Nephron progenitor cell (in vitro differentiated cells): ENCODE measurements at places on chromosomes 13 and 19.

GRCh38 chr13:75935805-75936204 is 299.7 kb downstream of the LMO7 start:
- no peaks in the 10 kb centered on the region for H3K36me3 ChIP-seq
- no peak for DNase-seq
- H3K27me3 ChIP-seq, result peaks cover 1% of the 10 kb centered on the region
- no peak overlapping the region for H3K4me3 ChIP-seq
- no peak overlapping the region for H3K27ac ChIP-seq

GRCh38 chr13:21067848-21068247 is 6.5 kb upstream of the LATS2 start:
- no peak overlapping the region for H3K27ac ChIP-seq
- no peak for DNase-seq
- H3K4me3 ChIP-seq, result no peak overlapping the region

DNA sequence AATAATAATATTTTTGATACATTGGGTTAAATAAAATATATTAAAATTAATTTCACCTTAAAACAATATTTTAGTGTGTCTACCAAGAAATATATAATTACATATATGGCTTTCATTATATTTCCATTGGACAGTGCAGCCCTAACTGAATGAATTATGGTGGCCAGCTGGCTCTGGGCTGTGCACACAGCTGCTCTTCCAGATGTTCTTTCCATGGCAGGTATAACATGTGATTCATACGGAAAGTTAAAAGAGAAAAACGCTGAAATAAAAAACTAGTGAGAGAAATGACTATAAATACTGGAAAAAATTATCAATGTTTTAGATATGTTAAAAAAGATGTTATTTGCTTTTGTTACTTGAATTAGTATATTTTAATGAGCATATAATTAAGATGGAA is 216.3 kb downstream of the RGCC start:
- H3K4me1 ChIP-seq, result no peaks in the 10 kb centered on the region
- no peak overlapping the region for H3K4me3 ChIP-seq
- H3K36me3 ChIP-seq, result no peaks in the 10 kb centered on the region
- H3K27me3 ChIP-seq, result no peaks in the 10 kb centered on the region

GRCh38 chr13:51786425-51787265 is 17.3 kb downstream of the DHRS12 start:
- H3K36me3 ChIP-seq, result no peaks in the 10 kb centered on the region
- no peak overlapping the region for H3K4me3 ChIP-seq
- H3K4me1 ChIP-seq, result peaks cover 10% of the 10 kb centered on the region

GRCh38 chr13:45119469-45119990 is 780 bp upstream of the GTF2F2 start:
- peaks cover 12% of the 10 kb centered on the region for H3K27me3 ChIP-seq
- no peak overlapping the region for H3K4me3 ChIP-seq
- H3K4me1 ChIP-seq, result peaks cover 7% of the 10 kb centered on the region
- DNase-seq, result no peak

- H3K27ac ChIP-seq, result no peak overlapping the region
- H3K4me1 ChIP-seq, result peaks cover 23% of the 10 kb centered on the region
- no peaks in the 10 kb centered on the region for H3K36me3 ChIP-seq
- H3K27me3 ChIP-seq, result no peaks in the 10 kb centered on the region
Observed at GRCh38 chr13:93218583-93218982, 8.0 kb upstream of the GPC6 start.

GRCh38 chr13:46166947-46167610 is 14.9 kb downstream of the LCP1 start:
- H3K4me1 ChIP-seq, result peaks cover 37% of the 10 kb centered on the region
- H3K36me3 ChIP-seq, result no peaks in the 10 kb centered on the region
- H3K27me3 ChIP-seq, result no peaks in the 10 kb centered on the region
- no peak overlapping the region for H3K27ac ChIP-seq

DNA sequence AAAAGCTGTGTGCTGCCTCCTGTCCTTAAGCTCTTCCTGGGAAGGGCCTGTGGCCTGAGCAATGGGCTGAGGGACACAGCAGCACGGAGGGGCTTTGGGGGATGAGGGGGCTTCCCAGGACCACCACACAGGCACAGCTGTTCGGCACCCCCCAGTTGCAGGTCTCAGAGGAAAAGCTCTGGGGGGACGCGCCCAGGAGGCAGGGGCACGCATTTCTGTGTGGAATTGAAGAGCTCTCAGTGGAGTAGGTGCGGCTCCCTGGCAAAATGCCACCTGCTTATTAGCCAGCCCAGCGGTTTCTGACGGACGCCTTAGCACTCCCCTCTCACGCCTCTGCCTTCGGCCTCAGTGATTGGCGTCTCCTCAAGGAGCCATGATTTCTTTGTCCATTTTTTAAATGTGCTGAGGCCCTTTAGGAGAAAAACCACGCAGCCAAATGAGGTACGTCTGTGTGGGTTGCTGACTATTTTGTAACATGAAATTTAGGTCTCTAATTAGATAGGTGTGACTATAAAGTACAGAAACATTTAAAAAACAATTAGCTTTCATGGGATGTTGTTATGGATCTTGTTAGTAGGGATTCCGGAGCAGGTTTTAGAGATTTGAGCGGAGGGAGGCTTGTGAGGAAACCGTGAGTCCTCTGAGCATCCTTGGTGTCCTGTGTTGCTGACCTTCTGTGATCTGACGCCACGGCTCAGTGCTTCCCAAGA is 4.0 kb downstream of the MCF2L start:
- H3K27me3 ChIP-seq, result peaks cover 61% of the 10 kb centered on the region
- H3K4me1 ChIP-seq, result peaks cover 46% of the 10 kb centered on the region
- H3K27ac ChIP-seq, result no peak overlapping the region
- peak overlapping the region; percentile 10 for H3K4me3 ChIP-seq

GRCh38 chr13:40061466-40062450 is 406.3 kb downstream of the COG6 start:
- no peak for DNase-seq
- no peaks in the 10 kb centered on the region for H3K36me3 ChIP-seq
- H3K27me3 ChIP-seq, result peaks cover 8% of the 10 kb centered on the region
- H3K4me1 ChIP-seq, result peaks cover 30% of the 10 kb centered on the region
- no peak overlapping the region for H3K27ac ChIP-seq

DNA sequence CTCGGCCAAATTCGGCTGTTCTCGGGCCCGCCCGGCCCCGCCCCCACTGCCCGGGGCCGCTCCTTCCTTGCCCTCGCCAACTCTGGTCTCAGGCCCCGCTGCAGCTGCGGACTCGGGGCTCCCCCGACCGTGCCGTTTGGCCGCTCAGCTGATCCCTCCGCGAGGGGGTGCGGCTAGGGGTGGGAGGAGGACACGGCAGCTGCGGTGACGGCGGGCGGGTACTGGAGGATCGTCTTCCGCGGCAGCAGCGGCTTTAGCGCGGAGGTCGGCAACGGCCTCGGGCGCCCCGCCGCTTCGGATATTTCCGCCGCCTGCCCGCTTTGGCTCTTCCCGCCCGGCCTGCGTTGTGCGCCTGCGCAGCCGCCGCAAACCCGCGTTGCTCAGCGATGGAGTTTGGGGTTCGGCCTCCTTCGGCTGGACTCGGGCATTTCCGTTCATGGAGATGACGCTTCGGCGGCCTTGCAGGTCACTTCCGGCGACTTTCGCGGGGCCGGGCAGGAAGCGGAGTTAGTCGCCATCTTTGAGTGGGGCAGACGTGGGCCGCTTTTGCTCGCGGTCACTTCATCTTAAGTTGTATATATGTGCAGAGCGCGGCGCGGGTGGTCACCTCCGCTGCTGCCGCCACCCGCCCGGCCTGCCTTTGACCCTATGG is 338 bp upstream of the UBE2M start:
- H3K27me3 ChIP-seq, result peaks cover 8% of the 10 kb centered on the region
- peak overlapping the region; percentile 99 for H3K4me3 ChIP-seq
- DNase-seq, result peak; percentile 100
- H3K36me3 ChIP-seq, result peaks cover 14% of the 10 kb centered on the region
- H3K4me1 ChIP-seq, result peaks cover 65% of the 10 kb centered on the region

- no peak for DNase-seq
- peaks cover 53% of the 10 kb centered on the region for H3K36me3 ChIP-seq
- no peak overlapping the region for H3K4me3 ChIP-seq
- H3K4me1 ChIP-seq, result peaks cover 11% of the 10 kb centered on the region
Observed at GRCh38 chr19:16637535-16637934, 9.5 kb upstream of the MED26 start.

DNA sequence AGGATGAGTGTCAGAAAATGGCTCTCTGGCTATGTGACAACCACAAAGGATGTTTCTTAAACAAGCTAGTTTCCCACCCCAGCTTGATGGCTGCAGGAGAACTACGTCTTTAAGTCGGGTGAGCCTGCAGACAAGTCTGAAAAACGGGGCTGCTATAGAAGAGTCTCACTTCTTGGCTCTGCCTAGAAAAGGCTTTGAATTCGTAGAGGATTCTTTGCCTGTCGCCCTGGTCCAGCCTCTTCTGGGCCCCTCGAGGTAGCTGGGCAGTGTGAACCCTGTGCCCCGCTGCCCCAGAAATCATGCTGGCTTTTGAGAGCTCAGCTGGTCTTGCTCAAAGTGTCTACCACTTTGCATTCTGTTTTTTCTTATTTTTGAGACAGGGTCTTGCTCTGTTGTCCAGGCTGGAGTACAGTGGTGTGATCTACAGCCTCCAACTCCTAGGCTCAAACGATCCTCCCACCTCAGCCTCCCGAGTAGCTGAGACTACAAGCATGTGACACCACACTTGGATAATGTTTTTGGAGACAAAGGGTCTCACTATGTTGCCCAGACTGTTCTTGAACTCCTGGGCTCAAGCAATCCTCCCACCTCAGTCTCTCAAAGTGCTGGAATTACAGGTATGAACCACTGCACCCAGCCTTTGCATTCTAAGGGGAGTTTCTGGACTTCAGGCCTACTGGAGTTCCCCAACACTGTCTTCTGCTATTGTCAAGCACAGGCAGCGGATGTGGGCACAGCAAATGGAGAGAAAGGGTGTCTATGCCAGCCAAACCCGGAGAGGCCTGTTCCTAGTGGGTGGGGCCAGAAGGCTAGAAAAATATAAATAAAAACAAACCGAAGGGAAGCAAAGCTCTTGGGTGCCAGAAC is 6.5 kb downstream of the CEBPA start:
- peaks cover 53% of the 10 kb centered on the region for H3K27me3 ChIP-seq
- no peak overlapping the region for H3K27ac ChIP-seq
- no peaks in the 10 kb centered on the region for H3K36me3 ChIP-seq
- no peak for DNase-seq
- H3K4me1 ChIP-seq, result peaks cover 42% of the 10 kb centered on the region

- peak; percentile 81 for DNase-seq
- peaks cover 8% of the 10 kb centered on the region for H3K4me1 ChIP-seq
- no peak overlapping the region for H3K27ac ChIP-seq
Observed at GRCh38 chr19:47296036-47296435, 13.6 kb upstream of the C5AR1 start.

DNA sequence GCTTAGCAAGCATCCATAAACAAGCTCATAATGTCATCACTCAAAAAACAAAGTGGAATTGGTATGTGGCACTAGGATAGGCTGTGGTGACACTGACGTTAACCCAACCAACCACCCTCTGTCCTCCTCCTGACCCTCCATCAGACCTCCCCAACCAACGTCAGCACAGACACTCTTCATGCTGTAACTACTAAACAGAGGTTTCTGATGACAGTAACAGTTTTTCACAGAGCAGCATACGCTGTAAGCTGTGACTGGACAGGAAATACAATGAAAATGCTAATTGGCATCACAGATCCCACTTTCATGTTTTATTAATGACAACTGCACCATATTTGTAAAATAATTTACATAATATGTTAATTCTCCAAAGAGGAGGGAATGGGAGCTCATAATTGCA is 238.0 kb downstream of the IRS2 start:
- no peaks in the 10 kb centered on the region for H3K27me3 ChIP-seq
- H3K36me3 ChIP-seq, result no peaks in the 10 kb centered on the region
- no peak overlapping the region for H3K4me3 ChIP-seq

GRCh38 chr19:30566681-30567420 is 194.7 kb downstream of the ZNF536 start:
- H3K36me3 ChIP-seq, result no peaks in the 10 kb centered on the region
- DNase-seq, result no peak
- H3K4me3 ChIP-seq, result no peak overlapping the region

GRCh38 chr13:36297366-36298338 is at the start of gene CCDC169:
TSS of gene CCDC169 (minus strand) at chr13:36297814. CDS start at chr13:36297719, 95 bp downstream.
- peaks cover 13% of the 10 kb centered on the region for H3K4me1 ChIP-seq
- no peaks in the 10 kb centered on the region for H3K27me3 ChIP-seq
- peaks cover 20% of the 10 kb centered on the region for H3K36me3 ChIP-seq
- DNase-seq, result peak; percentile 74
- peak within 1 kb of the TSS; percentile 91 for H3K4me3 ChIP-seq

GRCh38 chr13:57740719-57741118 is 109.2 kb downstream of the PCDH17 start:
- peaks cover 16% of the 10 kb centered on the region for H3K4me1 ChIP-seq
- H3K4me3 ChIP-seq, result no peak overlapping the region
- no peak for DNase-seq
- no peak overlapping the region for H3K27ac ChIP-seq
- H3K36me3 ChIP-seq, result no peaks in the 10 kb centered on the region
- peaks cover 4% of the 10 kb centered on the region for H3K27me3 ChIP-seq
